GOT3 (cell line): ENCODE measurements at places on chromosomes 7 and 10.

DNA sequence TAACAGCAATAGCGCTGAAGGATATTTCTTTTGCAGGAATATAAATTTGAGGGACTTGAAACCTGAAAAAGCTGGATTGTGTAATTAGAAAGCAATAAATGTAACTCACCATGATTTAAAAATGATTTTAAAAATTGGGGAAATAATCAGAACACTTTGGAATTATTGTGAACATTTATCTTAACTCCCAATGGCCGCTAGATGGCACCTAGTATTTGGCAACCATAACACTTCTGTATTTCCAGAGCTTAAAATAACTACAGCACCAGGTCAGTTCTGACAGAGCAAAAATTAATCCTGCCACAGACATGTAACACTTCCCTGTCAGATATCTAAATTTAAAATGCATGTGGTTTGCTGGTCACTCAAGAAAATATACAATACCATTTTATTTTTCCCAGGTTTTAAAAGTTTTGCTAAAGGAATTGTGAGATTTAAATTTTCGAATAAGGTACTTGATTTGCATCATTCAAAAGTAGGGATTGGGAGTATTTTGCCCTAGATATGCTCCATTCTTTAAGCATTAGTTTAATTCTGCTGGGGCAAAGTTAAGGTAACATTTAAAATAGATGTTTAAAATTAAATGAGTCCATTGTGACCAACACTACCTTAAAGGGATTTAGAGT, 144.5 kb downstream of the PPP1R3A start:
- no peak for DNase-seq

GRCh38 chr10:87523731-87524130, 19.0 kb downstream of the MINPP1 start:
- no peak for DNase-seq

GRCh38 chr10:117342641-117343040, 32.6 kb downstream of the PDZD8 start:
- no peak for DNase-seq

- DNase-seq: no peak
Measured at GRCh38 chr10:6070660-6071059, 8.5 kb upstream of the IL2RA start.

DNA sequence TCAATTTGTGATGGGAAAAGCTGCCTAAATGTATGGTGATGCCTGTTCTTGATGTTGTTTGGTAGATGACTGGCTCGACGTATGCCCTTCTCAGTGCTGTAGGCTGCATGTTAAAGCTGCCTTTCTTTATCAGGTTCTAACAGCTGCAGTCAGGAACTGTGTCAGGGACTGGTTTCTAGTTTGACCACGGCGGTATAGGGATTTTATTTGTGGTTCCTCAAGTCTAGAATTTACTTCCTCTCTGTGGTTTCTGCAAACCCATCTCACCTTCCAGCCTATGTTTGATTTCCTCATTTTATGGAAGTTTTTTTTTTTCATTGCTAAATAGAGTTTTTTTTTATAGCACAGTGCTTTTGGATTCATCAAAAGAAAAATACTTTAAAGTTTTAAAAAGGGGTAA, 26.5 kb downstream of the LMTK2 start:
- DNase-seq: no peak

DNA sequence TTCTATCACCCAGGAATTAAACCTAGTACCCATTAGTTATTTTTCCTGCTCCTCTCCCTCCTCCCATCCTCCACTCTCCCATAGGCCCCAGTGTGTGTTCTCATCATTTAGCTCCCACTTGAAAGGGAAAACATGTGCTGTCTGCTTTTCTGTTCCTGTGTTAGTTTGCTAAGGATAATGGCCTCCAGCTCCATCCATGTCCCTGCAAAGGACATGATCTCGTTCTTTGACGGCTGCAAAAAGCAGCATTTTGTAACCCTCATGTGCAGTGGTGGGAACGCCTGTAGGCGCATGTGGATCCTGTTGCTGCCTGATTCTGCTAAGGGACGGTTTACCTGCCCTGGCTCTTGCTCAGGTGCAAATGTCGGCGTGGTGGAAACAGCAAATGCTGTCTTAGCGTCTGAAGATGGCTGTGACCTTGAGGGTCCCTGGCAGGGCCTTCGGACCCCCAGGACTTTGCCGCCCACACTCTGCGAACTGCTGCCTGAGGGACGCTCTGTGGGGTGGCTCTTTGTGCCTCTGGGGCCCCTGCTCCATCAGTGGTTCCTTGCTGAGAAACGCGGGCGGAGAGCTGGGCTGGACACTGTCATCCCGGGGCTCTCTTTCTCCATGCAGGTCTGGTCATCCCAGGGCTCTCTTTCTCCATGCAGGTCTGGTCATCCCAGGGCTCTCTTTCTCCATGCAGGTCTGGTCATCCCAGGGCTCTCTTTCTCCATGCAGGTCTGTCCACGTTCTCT, 5.6 kb upstream of the MTG1 start:
- DNase-seq: no peak

DNA sequence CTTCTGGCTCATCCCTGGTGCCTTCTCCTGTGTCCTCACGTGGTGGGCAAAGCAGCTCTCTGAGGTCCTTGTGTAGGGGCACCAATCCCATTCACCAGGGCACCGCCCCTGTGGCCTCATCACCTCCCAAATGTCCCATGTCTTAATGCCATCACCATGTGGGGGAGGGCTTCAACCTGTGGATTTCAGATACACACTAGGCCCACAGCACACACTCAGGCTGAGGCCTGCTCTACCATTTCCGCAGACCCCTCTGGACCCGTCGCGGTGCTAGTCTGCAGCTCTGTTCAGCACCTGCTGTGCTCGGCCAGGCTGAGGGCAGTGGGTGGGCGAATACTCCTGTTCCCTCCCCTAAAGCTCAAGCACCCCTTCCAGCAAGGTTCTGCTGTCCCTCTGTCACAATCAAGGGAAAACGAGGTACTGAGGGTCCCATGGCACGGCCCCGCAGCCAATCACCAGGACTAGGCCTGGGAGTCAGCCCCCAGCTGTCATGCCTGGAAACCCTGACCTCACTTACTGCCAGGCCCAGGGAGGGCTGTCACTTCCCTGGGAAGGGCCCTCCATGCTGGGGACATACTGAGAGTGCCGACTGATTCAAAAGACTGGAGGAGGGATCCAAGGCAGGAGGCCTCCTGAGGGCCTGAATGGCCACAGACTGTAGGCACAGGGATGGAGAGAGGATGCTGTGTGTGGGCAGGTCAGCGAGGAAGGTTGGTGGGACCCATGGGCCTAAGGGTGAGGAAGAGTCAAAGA, 123.8 kb upstream of the RET start:
- no peak for DNase-seq

DNA sequence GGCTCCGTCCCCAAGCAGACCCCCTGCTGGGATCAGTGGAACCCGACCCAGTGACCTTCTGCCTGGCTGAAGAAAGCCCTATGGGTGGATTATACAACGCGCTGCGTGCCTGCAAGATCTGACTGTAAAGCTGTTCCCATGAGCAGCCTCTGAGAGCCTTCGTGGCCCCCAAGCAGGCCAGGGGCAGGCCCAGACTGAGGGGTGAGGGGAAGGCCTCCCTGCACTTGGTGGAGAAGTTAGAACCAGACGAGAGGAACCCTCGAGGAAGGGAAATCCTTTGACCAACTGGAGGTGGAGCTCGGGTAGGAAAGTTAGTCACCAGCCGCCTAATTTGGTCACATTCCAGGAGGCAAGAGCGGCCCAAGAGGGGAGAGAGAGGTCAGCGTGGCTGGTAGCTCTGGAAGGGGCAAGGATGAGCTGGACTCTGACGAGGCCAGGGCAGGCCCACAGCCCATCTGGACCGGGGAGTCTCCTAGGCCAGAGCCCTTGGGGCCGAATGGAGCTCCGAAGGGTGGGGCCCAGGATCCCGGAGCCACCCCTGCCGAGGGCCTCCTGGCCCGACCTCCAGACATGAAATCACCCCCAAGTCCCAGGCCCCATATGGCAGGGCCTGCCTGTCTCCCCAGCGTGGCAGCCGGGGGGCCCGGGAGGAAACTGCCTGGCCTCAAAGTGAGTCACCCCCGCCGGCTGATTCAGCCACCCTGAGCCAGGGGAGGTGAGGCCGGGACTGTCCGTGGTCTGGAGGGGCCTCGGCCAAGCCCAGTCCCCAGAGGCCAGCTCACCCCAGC, 23.3 kb upstream of the PDGFA start:
- peak; percentile 96 for DNase-seq

GRCh38 chr7:80475383-80475782, 36.5 kb downstream of the GNAT3 start:
- DNase-seq: no peak

GRCh38 chr7:143288836-143289235, 685 bp downstream of the CASP2 start:
- DNase-seq: no peak

DNA sequence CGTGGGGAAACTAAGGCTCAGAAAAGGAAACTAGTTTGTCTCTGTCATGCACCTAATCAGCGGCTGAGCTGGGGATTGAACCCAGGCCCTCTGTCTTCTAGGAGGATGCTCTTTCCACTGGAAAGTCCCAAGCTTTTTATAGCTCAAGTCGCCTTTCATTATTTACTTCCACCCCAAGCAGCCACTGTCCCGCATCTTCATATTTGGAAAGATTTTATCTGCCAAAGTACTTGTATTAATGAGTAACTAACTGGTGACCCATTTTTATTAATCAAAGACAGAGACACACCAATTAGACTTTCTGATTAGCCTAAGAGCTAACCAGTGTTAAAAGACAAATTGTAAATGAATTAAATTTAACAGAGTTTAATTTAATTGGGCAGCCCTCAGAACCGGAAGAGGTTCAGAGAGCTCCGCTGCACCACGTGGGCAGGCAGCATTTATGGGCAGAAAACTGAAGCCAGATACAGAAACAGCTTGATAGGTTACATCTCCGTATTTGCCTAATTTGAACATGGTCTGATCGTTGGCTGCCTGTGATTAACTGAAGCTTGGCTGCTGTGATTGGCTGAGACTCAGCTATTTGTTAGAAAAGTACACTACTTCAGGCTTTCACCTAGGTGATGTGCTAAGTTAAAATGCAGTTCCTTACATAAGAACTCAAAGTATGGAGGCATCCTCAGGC, 78.5 kb upstream of the PDCD4 start:
- no peak for DNase-seq

- DNase-seq: no peak
Measured at GRCh38 chr7:99406557-99406956, 1.8 kb downstream of the PDAP1 start.

DNA sequence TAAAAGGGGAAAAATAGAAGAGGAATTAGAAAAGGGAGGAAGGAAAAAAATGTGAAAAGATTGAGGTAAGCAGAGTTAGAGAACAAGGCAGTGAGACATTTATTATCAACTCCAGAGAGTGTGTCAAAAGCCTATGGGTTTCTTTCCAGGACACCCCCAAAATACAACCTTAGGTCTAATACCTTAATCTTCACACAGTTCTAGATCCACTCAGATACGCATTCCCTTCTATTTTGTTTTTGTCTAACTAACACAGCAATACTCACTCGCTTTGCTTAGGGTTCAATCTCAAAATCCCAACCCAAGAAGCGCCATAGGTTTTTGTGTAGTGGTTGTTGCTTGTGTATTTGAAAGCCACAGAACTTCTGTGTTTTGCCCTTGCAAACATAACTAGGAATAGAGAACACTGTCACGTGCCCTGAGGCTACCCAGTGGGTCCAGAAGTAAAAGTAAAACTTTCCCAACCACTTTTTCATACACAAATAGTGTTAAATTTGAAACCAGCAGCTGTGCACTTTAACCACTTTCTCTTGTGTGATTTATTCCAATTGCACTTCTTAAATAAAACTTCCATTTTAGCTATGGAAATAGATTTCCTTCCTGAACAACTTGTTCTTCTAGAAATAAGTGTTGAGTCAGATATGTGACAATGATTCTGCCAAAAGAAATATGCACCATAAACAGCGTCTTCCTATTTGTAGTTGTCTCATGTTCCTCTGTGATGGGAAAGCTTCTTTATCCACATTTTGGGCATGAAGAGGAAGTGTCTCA, 414.7 kb upstream of the GHITM start:
- no peak for DNase-seq

DNA sequence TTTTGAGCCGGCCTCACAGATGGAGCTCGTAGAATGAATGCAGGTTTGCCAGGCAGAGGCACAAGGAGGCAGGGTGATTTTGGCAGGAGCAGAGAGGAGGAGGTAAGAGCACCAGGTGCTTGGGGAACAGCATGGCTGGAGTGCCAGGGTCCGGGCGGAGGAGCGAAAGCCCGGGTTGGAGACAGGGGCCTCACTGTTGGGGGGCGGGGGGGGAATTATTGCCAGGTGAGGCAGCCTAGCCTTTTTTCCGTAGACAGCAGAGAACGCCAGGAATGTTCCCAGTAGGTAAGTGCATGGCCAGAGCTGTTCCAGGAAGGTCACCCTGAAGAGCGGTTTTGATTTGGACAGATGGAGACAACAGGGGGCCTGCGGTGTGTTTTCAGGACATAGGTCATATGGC, 9.5 kb downstream of the SRRM3 start:
- DNase-seq: no peak

GRCh38 chr10:116848944-116849247, 403 bp upstream of the ENO4 start:
- DNase-seq: no peak
